ENCODE measurements at places on chromosomes 11 and 22.

DNA sequence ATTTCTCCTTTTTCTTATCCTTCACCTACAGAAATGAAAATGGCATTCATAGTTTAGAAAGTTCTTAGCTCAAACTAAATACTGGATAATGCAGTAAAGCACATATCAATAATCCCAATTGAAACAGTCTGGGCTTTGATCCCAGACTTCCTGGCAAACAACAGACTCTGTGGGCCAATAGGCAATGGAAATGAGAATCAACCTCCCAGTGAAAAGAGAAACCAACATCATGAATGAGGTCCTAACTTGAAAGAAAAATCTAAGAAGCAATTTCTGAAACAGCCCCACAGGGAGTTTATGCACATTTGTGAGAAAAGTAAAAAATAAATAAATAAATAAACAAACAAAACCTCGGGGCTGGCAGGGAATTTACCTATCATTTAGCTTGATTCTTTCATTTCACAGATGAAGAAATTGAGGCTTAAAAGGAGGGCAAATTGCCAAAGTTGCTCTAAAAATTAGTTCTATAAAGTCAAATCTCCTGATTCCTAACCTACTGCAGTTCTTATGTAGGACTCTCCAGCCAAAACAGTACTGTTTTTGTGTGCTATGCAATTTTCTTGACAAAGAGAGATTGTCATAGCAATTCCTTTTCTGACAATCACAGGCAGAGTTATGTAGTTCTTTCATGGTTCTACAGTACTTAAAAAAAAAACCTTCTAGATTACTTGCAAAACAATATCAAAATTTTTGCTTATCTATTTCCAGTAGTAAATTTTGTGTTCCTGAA lies 265.8 kb downstream of the GRM5 start:
- DNase-seq, result no peak

- DNase-seq, result no peak
These were observed 3.7 kb downstream of the RNH1 start for GRCh38 chr11:503179-503981.

DNA sequence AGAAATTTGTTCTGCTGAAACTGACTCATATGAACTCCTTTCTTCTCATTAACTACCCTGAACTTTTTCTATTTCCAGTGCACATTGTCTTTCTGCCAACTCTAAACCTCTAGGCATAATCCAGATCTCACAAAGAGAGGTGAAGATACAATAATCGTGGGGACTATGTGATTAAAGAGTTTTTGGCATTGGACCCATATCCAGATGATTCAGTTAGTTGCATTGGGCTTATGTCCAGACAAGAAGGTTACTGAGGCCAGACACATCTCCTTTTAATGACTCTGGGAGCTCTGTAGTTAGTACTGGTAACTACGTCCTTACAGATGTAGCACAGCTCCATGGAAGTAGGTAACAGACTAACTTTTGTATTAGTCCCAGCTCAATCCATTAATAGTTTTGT lies 273.0 kb downstream of the CASP12 start:
- DNase-seq, result no peak

GRCh38 chr11:65130631-65131416 lies 3.5 kb downstream of the SYVN1 start:
- no peak for DNase-seq

DNA sequence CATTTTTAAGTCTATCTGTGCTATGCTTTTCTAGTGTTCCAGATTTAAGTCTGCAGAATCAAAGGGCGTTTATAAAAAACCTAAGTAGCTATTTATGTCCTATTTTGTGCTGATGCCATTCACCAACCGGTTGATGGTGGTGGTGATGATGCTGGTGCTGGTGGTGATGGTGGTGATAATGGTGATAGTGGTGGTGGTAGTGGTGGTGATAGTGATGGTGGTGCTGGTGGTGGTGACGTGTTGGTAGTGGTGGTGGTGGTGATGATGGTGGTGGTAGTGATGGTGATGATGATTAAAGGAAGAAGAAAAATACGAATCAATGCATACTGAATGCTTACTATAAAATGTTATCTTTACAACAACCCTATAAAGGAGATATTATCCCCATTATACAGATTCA lies 178.2 kb downstream of the OPCML start:
- DNase-seq, result no peak

GRCh38 chr11:22807391-22807790 lies 22.2 kb downstream of the SVIP start:
- no peak for DNase-seq

DNA sequence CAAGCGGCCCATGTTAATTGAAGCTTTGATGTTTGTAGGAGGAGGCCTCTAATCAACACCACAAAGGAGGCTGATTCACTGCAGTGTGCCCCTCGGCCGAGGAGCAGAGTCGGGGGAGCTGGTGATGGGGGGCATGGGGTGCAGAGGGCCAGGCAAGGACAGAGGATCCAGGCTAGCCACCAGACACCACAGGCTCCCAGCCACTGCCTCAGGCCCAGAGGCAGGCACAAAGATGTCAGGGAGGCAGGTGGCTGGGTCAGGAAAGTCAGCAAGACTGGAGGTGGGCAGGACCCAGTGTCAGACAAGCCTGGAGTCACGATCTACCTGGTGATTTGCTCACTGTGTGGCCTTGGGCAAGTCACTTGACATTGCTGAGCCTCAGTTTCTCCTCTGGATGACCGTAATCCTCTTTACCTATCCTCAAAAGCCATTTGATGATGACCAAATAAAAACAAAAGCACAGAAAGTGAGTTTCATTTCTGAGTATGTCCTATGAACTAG lies 121.0 kb downstream of the BUD13 start:
- DNase-seq, result no peak

DNA sequence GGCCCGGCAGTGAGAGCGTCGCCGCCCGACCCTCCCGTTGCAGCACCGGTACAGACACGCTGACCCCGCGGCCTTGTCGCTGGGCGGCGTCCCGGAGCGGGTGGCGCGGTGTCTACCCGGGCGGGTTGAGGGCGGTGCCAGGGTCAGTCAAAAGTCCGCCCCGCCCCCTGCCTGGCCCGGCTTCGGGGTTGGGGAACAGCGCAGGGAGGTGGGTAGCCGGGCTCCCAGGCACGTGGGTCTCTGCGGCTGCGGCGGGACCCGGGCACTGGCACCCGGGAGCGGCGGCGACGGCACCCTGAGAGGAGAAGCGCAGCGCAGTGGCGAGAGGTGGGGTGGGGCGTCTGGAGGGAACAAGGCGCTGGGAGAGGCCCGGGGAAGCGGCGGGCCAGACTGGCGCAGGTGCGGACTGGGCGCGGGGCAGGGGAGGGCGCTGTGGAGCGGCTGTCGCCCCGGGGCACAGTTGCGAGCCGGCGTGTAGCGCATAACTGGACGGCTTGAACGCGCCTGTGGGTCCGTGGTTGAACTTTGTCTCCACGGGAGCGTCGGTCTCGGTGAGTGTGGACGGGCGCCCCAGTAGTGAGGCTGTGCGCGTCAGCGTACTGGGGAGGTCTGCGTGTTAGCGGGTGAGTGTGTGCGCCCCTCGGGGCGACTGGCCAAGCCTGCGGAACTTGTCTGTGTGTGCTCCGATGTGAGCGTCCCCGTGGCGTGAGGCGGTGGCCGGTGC lies at the start of gene P2RY2:
Gene P2RY2, plus strand, starts transcription at position 176 of the 724 bp plus-strand sequence. CDS start 15,879 bp downstream, outside the sequence.
- DNase-seq, result peak; percentile 59

GRCh38 chr22:33219648-33220384 lies 161.6 kb upstream of the SYN3 start:
- DNase-seq, result no peak

DNA sequence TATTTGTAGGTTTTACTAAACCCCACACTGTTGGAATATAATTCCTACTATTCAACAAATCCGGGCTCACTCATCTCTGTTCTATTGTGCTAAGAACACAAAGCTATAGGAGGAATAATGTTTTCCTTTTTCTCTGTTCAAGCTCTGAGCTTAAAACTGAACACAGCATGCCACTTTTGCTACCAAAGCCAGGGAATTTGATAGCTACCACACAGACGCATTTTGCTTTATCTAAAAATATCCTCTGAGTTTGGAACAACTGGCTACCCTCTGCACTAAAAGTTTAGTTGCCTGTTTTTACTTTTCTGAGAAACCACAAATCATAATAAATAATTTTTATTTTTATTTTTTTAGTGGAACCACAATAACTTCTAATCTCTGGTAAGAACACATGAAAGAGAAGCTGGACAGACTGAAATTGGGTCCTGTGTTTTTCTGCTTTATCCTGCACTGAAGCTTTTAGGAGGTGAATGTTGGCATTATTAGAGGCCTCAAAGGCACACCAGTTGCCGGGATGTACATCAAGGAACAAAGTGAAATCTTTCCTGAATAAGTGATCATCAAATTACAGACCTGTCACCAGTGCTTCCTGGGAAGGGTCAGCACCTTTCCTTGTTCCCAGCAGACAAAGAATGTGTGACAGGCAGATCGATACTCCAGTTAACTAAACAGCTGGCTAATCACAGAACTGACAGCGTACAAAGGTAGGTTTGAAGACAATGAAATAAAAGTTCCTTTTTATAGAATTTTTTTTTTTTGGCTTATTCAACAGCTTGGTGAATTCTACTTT lies 523.2 kb upstream of the TENM4 start:
- DNase-seq, result no peak

DNA sequence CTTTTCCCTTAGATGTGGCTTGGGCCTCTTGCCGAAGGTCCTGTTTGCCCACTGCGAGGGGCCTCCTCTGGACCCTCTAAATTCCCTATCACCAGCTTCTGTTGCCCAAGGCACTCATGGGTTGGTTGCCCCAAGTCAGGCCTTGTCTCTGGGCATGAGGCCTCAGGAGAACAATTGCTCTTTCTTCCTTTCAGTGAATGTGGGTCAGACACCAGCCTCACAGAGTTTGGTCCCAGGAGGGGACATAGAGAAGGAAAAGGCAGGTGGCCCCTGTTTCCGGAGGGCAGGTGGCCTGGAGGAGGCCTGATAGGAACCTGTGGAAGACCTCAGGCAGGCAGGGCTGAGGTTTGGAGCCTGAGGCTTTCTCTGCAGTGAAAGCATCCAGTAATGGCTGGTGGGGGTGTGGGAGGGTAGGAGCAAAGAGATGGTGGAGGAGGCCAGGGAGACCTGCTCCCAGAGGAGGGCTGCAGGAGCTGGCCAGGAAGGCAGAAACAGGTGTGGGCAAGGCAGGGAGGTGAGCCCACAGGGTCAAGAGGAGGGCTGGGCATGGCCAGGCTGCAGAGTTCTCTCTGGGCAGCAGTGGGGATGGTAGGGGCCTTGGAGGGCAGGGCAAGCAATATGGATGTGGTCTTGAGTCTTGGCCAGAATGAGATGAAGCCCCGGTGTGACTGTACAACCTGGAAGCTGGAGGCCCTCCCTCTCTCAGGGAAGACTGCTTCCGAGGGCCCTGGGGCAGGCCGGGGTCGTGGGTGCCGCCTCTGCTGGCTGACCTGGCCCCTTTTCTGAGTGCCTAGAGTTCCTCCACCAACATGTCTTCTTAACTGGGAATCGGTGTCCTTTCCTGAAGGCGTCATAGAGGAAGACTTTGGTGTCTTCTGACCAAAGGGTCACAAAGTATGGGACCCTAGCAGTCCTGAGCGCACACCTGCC lies 28.0 kb upstream of the LMO1 start:
- no peak for DNase-seq

DNA sequence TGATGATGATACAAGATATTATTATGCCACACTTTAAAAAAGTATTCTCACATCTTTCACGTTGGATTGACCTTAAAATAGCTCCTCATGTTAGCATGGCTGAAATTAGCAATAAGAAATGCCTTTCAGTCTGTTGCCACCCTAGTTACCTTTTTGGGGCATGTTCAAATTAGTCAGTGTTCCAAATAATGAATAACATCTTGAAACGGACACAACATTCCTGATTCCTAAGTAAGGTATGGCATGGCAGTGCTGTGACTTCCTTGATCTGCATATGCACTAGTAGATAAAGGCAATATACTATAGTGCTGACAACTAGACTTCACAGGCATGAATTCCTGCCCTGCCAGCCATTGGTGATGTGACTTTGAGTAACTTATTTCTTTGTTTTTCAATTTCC lies 914.5 kb downstream of the METTL15 start:
- DNase-seq, result no peak

GRCh38 chr11:59224351-59224928 lies 11.7 kb upstream of the MPEG1 start:
- no peak for DNase-seq

DNA sequence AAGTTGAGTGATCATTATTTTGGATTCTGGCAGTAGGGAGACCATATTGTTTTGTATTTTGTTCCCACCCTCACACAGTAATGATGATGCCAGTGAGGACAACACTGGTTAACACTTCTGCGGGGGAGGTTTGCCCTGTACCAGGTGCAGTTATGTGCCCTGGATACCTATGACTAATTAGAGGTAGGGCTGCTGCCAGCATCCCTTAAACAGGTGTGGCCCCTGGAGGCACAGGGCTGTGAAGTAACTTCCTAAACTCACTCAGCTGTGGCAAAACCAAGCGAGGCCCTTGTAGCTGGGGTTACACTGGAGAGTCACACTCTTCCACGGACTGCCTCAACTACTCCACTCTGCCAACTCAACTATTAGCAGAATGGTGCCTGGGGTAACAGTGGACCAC lies 64.5 kb downstream of the MCM5 start:
- no peak for DNase-seq

GRCh38 chr11:67489203-67489884 lies 6.5 kb downstream of the AIP start:
- peak; percentile 17 for DNase-seq

DNA sequence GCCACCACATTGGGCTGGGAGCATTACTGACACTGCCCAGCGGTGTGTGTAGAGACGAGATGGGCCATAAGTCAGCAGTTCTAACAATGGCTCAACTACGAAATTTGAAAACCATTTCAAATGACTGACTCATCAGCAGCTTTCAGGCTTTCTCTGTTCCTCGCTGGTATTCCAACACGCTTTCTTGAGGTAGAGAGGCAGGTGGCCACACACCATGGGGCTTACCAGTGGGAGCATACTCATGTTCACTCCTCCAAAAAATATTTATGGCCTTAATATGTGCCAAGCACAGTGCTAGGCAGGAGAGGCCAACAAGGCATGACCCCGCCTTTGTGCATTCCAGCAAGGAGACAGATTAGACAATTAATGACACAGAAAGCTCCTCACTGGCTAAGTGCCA lies 20.3 kb downstream of the ARFGAP2 start:
- no peak for DNase-seq

GRCh38 chr11:130725421-130726233 lies 190.7 kb downstream of the SNX19 start:
- DNase-seq, result no peak

DNA sequence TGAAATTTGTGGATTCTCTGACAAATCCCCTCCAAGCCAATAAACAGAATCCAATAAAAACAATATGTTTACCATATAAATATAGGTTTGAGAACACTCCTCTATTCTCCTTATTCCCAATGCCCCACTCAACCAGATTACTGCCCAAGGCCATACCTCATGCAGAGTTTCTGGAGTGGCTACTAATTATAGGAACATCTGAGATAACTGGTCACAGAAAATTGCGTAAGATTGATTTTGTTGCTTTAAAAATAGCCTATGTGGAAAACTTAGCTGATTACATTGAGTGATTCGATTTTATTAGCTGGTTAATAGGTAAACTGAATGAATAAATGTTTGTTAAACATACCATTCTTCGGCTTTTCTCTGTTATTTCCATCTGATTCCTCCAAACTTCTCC lies 48.0 kb downstream of the ME3 start:
- no peak for DNase-seq

- DNase-seq, result no peak
These were observed at the start of gene SPDYC for GRCh38 chr11:65170058-65170534. TSS of gene SPDYC (plus strand) at chr11:65170233. CDS start at chr11:65171358, 1,125 bp downstream.

- DNase-seq, result no peak
These were observed 33.3 kb downstream of the KCNC1 start for GRCh38 chr11:17767914-17768313.

- no peak for DNase-seq
These were observed 305.8 kb upstream of the NCAM1 start for GRCh38 chr11:112655371-112655770.

GRCh38 chr11:91470656-91471055 lies 754.0 kb upstream of the FAT3 start:
- no peak for DNase-seq
